ENCODE measurements at places on chromosomes 3 and 15.

- DNase-seq, result no peak
Observed at GRCh38 chr15:66323312-66323928, 30.1 kb downstream of the DIS3L start.

DNA sequence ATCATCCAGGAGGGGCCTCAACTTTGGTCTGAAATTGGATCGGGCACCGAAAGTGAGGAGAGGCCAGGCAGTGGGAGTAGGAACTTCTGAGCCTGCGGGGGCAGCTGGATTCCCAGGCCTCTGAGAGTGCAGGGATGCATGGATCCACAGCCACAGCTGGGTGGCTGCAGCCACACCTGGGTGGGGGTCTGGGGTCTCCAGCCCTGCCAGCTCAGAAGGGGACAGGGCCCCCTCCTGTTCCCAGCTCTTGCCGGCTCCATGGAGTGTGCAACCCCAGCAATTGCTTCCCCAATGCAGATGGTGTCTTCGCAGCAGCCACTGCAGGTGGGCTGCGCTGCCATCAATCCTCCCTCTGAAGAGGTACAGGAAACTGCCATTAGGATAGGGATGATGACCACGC is 123.7 kb downstream of the BCHE start:
- no peak for DNase-seq

- DNase-seq, result no peak
Observed at GRCh38 chr3:124035463-124036121, 43.7 kb upstream of the ROPN1 start.

GRCh38 chr3:184765730-184766074 is 46.3 kb upstream of the VPS8 start:
- DNase-seq, result no peak

DNA sequence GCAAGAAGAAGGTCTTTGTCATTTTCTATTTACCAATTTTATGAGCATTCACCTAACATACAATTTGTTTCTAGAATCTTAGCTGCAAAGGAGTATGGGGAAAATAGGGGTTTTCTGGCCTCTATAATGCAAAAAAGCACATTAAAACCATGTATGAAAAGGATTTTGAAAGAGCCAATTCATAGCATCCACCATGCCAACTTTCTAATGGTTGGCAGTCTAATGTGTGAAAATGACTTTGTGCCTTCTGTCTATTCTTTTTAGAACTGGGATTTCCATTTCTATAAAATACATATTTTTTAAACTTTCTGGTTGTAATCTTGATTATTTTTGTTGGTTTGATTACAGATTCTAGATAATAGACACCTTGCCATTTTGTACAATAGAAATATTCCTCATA is 333.7 kb upstream of the CNTN6 start:
- DNase-seq, result no peak

DNA sequence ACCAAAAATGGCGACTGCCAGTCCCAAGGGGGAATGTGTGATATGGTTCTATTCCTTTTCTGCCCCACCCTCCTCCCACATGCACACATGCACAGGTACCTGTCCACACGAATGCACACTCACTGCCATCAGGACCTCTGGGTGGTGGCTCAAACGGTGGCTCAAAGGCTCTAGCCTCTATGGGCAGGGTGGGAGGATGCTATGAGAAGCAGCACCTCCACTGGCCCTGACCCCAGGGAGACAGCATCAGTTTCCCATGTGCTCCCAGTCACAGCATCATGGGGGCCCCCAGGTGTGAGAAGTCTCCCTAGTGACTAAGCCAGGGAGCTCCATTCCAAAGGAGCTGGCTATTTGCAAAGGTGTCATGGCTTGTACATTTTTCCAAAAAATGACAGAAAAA is 15.9 kb downstream of the SEMA3G start:
- no peak for DNase-seq

DNA sequence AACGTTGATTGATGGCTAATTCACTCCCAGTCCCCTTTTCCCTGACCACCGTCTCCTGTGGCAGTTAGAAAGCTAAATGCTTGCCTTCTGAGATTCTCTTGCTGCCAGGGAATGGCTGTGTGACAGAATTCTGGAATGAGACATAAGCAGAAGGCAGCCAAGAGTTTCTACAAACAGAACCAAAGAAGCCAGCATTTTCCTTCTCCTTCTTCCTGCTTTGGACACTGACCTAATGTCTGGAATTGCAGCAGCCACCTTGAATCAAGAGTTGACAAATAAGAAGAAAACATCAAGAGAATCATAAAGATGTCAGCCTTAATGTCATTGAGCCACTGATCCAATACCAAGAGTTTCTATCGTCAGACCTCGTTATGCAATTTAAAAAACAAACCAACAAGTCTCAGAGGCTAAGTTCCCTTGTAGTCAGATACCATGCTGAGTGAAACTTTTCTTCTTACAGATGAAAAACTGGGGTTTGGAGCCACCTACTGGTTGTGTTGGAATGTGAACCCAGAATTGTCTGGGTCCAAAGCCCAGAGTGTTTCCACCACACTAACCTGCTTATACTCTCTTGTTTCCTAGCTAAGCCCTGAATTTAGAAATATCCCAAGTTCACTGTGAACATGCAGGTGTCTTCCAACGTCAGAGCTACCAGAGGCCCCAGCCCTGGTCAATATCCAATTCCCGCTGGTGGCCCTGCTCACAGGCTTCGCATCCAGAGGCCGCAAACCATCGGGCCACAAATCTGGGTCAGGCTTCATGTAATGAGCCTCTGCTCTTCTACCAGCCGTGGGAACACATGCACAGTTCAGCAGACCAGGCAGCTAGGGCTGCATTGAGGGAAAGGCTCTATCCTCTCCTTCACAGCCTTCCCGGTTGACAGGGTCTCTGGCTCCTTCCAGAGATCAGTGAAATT is 42.5 kb downstream of the MCF2L2 start:
- peak; percentile 61 for DNase-seq

DNA sequence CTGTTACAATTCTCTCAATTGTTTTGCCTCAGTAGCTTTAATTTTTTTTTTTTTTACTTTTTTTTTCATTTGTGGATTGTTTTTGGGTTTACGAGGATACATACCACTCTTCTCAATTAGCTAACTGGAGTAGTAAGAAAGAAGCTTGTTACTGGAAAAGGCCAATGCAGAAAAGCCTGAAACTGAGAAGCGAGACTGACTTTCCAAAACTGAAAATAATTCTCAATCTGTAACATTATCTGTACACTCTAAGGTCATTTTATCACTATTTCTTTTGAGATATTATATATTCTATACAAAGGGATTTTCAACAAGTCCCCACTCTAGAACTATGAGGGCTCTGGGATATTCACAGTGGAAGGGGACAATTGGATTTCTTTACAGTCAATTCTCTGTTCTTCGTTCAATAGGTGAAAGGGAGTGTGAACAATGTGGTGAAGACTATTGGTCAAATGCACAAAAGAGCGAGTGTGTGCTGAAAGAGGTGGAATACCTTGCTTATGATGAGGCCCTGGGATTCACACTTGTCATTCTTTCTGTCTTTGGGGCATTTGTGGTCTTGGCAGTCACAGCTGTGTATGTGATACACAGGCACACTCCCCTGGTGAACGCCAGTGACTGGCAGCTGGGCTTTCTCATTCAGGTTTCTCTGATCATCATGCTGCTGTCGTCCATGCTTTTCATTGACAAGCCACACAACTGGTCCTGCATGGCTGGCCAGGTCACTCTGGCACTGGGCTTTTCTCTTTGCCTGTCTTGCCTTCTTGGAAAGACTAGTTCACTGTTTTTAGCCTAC is 83.9 kb upstream of the KCNAB1 start:
- no peak for DNase-seq

DNA sequence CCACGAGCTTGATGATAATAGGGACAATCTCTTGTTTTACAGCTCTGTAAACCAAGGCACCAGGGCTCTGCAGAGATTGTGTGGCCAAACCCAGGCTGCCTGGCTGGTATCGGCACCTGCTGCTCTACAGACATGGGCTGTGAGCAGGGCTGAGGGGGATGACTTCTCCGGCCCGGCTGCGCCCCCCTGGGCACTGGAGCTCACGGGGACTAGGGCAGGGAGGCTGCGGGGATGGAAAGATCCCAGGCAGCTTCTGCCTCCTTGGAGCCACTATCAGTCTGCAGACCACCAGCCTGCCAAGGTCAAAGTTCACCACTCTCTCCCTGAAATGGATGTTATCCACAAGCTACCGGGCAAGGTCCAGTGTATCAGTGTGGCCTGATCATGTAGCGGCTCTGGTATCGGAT is 22.0 kb upstream of the PIGZ start:
- no peak for DNase-seq

GRCh38 chr3:178492491-178492890 is 43.7 kb upstream of the KCNMB2 start:
- no peak for DNase-seq

GRCh38 chr3:127209840-127210653 is 17.1 kb downstream of the PRR23E start:
- DNase-seq, result no peak

GRCh38 chr3:162019817-162020216 is 523.2 kb downstream of the OTOL1 start:
- no peak for DNase-seq

- DNase-seq, result no peak
Observed at GRCh38 chr15:39411102-39411989, 169.5 kb upstream of the THBS1 start.

DNA sequence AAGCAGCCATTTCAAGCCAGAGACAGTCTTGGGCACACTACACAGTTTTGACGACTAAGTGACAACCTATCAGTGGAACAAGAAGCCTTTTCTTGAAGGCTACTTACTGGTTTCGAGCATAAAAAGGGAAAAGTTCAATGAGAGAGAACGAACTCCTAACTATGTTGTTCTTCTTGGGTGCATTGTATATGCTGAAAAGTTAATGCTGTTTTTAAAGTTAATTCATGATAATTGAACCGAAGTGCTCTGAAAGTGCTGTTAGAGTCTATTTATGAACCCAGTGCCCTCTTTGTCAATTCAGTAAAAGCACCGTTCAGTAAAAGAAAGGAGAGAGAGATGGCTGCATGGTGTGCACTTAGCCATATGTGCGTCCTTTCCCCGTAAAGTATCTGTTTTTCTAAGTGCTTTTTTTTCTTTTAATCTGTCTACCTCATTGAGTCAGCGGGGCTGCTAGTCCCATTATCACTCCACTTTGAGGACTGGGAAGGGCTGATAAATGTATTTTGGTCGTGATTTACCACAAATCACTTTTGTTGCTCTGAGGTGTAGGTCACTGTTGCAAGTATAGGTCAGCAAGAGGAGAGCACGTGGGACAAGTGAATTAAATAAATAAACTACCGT is 380.7 kb upstream of the GOLIM4 start:
- no peak for DNase-seq

GRCh38 chr3:126620738-126621137 is 34.2 kb downstream of the TXNRD3 start:
- DNase-seq, result no peak
